ENCODE measurements at places on chromosomes 3 and 15. TPM values are rescaled to one million over a fixed set of nuclear protein-coding genes. Genes with fewer than 3 reads are reported as not detected.

- DNase-seq = no peak
Observed at GRCh38 chr3:57598765-57599360, 1.7 kb upstream of the ARF4 start.

The TM4SF18 gene
- 33.4 TPM for total RNA-seq

- no peak for DNase-seq
Observed at GRCh38 chr3:11198495-11198894, 44.2 kb downstream of the HRH1 start.

DNA sequence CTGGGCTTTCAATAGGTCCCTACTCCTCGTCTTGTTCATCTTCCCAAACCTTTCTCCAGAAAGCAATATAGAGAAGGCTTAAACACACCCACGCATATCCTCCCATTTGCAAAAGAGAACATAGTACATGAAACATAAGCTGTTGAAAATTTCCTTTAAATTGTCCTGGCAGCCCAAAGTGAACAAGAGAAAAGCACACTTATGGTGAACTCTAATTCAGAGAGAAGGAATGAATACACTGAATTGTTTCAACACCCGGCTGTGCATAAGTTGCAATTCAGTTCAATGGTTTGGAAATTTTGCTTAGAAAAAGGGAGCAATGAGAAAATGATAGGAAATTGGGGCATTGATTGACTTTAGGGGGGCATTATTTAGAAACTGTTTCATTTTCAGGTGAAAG lies 202.6 kb downstream of the TIGIT start:
- DNase-seq = no peak

DNA sequence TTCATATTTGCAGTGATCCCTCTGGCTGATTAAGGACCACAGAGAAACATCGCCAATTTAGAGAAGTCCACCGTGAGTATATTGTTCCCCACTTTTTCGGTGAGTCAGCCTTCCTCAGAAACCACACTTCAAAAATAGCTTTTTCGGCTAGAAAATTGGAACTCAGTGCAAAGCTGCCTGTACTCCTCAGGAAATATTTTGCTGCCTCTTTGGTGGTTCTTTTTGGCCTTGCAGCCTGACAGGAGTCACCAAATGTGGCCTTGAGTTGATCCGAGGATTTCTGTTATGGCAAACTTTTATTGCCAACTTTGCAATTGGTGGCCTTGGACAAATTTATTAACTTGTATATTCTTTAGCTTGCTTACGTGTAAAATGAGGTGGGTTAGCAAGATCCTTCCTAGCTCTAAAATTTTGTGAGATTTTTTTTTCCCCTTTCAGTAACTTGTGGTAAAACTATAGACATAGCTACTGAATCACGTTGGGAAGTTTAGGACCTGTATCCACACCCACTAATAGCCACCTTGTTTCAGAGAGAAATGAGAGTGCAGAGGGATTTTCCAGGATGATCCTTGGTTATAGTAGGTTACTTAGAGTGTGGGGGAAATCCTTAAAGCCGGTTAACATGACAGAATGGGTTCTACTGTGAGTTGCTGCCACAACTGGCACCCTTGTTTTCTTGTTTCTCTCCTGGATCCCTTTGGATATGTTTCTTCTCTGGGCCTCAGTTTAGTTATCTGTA lies 9.9 kb downstream of the ARL6IP5 start:
- no peak for DNase-seq

The GCSAM gene
- 1.7 TPM for total RNA-seq

- DNase-seq = no peak
Observed at GRCh38 chr15:74680456-74680855, 15.4 kb downstream of the EDC3 start.

GRCh38 chr3:122793568-122794416 lies at the start of gene HSPBAP1:
HSPBAP1 (minus strand) TSS chr3:122793831; CDS start chr3:122793680, 151 bp downstream.
- peak; percentile 75 for DNase-seq

DNA sequence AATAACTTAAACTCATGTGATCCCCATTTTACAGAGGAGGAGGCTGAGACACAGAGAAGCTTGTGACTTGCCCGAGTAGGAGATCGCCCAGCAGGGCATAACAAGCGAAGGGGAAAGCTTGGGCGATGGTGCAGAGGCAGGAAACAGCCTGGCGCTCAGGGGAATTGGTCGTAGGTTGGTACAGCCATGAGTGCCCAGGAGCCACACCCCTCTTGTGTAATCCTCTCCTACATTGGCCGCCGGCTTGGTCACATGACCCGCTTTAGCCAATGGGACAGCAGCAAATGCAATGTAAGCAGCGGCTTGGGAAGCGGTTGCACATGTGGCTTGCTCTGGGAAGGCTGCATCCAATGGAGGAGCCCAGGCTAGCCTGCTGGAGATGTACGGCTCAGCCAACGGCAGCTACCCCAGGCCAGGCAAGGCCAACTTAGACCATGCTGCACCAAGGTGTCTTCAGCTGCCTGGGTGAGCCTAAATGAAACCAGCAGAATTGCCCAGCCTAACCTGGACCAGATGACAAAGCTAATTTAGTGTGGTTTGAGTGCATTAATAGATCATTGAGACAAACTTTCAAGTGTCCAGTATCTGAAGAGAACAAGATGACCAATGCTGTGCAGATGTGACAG lies 50.3 kb upstream of the SLC6A6 start:
- no peak for DNase-seq

DNA sequence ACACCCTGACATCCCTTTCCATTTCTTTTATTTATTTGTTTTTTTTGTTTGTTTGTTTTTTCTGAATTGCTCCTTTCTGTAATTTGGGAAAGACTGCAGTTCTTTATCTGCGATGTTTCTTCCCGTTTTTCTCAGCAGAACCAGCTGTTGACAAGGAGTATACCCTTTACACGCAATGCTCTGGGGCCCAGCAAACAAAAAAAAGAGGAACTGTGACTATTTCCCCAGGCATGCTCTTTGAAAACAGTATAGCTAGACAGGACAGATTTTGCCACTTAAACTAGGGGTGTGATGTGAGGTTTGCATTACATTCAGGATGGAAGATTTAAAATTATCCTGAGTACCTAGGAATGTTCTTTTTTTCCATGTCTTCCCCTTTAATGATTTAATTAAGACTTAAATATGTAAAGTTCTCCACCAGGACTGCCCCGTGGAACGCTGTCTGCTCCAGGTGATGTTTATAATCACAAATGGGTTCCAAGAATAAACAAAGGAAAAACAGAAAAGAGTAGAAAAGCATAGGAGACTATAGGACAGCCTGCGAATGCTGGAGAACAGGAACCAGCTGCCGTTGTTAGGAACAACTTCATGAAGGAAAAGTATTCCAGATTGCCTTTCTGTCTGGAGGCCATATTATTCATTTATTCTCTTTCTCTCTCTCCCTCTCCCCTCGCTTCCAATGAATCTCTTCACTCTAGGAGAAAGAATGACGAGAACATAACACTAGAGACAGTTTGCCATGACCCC lies 43.3 kb downstream of the TGFBR2 start:
- DNase-seq = no peak

The BCHE gene
- 174 TPM for total RNA-seq

DNA sequence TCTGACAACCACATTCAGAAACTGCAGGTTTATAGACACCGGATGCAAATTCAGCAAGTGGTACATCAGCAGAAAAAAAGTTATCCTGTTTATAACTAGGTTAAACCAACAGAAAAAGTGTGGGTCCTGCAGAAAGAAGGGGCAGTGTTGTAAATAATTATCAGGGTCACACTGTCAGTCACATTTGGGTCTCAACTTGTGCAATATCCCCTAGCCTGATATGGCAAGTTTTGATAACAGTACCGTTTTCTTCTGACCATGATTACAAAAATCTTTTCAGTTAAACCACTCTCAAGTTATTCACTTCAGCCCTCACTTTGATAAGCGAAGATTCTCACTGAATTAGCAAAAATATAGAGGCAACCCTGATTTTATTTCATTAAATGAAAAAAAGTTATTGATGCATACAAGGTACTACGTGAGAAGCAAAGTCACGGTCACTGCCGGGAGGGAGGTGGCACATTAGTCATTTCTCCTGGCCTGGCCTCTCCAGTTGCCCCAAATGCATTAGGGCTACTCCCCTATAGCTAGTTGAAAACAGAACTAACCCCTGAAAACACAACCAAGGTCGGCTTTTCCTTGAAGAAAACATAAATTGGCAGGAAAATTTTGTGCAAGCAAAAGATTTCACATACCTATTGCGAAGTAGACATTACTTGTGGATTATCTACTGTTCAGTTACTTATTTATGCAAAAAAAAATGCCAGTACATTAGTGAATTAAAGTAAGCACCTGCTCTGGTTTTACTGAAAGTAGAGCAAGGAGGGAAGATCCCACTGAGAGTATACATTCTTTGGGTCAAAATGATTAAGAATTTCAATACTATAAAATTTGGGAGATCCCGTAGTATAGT lies 28.6 kb downstream of the IL5RA start:
- DNase-seq = no peak

GRCh38 chr3:22836131-22836530 lies 367.0 kb upstream of the UBE2E2 start:
- no peak for DNase-seq

The CCDC50 gene
- 83.7 TPM for total RNA-seq

DNA sequence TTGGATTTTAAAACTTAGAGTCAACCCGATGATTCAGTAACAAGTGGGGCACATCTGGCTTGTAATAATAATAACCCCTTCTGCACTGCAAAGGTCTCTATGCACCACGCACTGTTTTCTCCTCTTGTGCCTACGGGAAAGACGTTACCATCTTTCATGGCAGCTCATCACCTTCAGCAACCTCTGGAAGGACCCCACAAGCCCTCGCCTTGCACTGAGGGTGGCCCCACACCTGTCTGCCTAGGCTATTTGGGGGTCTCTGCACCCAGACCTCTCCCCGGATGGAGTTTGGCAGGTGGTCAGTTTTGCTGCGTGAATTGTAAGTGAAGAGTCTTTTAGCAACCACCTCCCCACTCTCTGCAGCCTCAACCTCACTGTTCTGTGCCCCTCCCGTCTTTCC lies 138.6 kb upstream of the MEF2A start:
- DNase-seq = no peak

GRCh38 chr3:80771085-80771484 lies 990.4 kb downstream of the GBE1 start:
- DNase-seq = no peak

The NRROS gene
- total RNA-seq = 4.1 TPM

The ILDR1 gene
- 1.2 TPM for total RNA-seq

The TLNRD1 gene
- total RNA-seq = 3.8 TPM

The PRSS50 gene
- 0.26 TPM for total RNA-seq

DNA sequence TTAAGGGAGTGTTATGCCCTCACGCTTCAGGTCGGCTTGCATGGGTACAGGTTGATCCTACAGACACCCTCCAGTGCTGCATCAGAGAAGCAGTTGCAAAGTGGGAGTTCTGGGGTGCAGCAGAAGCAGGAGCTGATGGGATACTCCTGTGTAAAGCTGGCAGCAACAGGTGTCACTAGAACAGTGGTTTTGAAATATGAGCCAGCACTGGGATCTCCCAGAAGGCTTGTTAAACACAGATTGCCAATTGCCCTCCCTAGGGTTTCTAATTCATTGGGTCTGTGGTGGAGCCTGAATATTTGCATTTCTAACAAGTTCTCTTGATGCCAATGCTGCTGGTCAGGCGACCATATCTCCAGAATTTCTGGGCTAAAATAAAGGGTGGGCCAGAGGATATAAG lies 350.4 kb downstream of the CLSTN2 start:
- no peak for DNase-seq

The LDHAL6B gene
- not detected for total RNA-seq

The PATL2 gene
- 1.7 TPM for total RNA-seq

The P2RY1 gene
- total RNA-seq = 23.7 TPM

The LRTM1 gene
- total RNA-seq = 13.4 TPM

DNA sequence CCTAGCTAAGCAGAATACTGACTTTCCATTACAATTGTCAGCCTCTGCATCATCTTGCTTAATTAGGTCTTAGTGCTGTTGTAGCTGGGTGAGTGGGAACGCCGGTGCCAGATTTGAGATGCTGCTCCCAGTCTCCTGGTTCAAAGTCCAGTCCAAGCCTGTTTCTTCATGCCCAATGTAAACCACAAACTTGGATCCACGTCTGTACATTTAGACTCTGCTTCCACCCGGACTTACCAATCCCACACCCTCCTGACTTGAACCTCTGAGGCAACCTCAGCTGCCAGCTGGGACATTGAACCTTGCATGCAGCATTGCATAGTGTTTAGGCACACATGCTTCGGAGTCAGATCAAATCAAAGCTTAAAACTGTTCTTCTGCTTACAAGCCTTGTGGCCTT lies 43.0 kb downstream of the BCL2L10 start:
- DNase-seq = no peak

GRCh38 chr3:127689266-127689860 lies 16.6 kb downstream of the ABTB1 start:
- no peak for DNase-seq

GRCh38 chr3:187069857-187070516 lies 69.3 kb downstream of the RPL39L start:
- DNase-seq = no peak

Measured in urinary bladder (tissue), 4 donors.